GM04503 (cell line): ENCODE measurements at places on chromosomes 5 and 9.
A peak's percentile ranks its signal among the peaks of the same experiment; 100 is the strongest.

- DNase-seq = peak; percentile 35
These were observed 9.4 kb upstream of the C5orf15 start for GRCh38 chr5:133977858-133978257.

- DNase-seq = no peak
These were observed 5.3 kb downstream of the NR2F1-AS1 start for GRCh38 chr5:93575461-93576414.

DNA sequence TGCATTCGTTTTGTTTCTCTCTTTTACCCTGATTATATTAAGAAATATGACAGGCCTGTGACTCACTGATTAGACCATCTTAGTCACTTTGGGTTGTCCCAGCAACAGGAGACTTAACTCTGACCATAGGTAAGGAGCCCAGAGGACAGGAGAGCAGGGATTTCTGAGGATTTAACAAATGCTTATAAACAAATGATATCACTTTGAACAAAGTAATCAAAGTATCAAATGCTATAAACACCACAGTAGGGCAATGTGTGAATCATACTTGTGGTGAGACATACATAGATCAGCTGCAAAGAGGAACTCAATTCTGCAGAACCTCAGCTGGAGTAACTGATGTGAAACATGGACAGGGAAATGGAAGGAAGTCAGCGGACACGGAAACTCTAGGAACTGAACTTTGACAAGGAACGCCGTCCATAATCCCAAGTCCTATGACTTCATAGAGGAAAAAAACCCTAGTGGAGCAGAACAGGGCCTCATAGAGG, 190.6 kb upstream of the MSX2 start:
- peak; percentile 4 for DNase-seq

DNA sequence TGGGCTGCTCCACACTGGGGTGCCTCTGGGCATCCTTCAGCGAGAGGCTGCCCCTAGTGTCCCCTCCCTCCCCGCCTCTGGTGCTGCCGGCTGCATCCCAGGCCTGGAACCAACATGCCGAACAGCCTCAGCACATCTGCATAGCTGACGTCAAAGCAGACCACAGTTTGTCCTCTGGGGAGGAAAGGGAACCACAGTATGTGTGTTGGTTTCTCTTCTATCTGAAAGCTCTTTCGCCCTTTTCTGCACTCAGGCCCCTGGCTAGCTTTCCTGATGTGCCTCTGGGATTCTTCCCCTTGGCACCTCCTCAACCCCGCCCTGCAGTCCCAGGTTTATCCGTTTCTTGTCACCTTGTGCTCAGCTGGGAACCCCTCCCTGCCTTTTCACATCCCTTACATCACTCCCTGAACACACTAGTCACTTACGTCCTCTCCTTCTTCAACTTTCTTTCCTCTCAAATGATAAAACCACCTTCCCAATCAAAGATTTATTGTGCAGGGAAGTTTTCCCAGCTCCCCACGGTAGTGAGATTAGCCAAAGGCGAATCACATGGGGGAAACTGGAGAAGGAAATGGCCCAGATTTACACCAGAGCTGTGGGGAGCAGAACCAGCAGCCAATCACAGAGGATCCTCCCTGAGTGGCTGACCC, 35.5 kb upstream of the B4GALT1 start:
- DNase-seq = no peak

DNA sequence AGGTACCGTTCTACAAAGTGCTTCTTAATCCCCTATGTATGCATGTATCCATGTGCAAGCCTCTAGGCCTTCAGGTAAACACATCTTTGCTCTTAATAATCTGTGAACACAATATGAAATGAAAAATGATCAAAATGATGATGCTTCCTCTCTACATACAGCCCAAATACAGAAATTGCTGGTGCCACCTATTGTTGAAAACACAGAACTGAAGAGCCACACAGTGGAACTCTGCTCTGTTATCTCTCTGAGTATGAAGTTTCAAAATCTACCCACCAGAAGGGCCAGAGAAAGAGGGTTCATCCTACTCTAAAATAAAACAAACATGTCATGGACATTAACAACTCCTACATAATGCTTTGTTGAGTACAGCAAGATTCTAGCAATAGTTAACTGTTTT, 71.3 kb downstream of the GLIS3 start:
- DNase-seq = no peak

- no peak for DNase-seq
These were observed 169.0 kb downstream of the TRIM32 start for GRCh38 chr9:116855881-116856662.

GRCh38 chr5:143418140-143418866, 14.8 kb upstream of the NR3C1 start:
- no peak for DNase-seq

DNA sequence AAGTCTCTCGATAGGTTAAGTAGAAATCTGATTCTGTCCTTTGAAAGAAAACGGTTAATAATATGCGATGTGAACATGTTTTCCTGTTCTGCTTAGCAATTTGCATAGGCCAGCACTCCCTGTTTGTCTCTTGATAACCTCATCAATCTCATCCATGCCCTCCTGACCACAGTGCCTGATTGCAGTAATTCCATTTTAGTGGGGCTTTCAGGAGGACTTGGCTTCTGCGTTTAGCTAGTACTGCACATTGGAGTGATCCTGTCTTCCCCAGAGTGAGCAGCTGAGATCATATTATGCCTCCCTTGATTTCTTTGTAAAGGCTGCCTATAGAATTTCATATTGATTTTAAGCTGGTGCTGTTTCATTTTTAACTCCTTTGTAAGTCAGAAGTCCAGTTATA, 335.9 kb upstream of the ISL1 start:
- DNase-seq = no peak

GRCh38 chr5:64612344-64612961, 77.8 kb upstream of the SHISAL2B start:
- DNase-seq = peak; percentile 17

DNA sequence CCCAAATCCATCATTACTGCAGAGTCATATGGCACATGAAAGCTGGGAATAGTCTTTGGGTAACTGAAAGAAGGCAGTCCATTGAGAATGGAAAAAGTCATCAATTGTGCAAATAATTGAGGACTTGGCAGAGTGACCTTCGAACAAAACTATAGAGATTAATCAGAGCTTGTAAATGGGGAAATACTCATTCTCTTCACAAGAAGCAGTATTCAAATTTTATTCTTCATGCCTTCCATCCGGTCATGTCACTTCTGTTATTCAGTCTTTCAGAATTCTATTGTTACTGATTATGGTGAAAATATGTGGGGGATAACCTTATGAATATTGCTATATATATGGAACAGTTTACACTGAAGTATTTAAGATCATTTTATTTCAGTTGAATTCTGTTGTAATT, 8.1 kb downstream of the RGMB start:
- DNase-seq = no peak

- no peak for DNase-seq
These were observed 158.6 kb upstream of the ARRDC3 start for GRCh38 chr5:91541696-91542095.
